CD4-positive, alpha-beta T cell treated with Interferon alpha-2 for 1 hour (primary cell): ENCODE measurements at places on chromosomes 2 and 18.

- DNase-seq: no peak
Measured at GRCh38 chr2:62200868-62201267, 5.0 kb downstream of the B3GNT2 start.

DNA sequence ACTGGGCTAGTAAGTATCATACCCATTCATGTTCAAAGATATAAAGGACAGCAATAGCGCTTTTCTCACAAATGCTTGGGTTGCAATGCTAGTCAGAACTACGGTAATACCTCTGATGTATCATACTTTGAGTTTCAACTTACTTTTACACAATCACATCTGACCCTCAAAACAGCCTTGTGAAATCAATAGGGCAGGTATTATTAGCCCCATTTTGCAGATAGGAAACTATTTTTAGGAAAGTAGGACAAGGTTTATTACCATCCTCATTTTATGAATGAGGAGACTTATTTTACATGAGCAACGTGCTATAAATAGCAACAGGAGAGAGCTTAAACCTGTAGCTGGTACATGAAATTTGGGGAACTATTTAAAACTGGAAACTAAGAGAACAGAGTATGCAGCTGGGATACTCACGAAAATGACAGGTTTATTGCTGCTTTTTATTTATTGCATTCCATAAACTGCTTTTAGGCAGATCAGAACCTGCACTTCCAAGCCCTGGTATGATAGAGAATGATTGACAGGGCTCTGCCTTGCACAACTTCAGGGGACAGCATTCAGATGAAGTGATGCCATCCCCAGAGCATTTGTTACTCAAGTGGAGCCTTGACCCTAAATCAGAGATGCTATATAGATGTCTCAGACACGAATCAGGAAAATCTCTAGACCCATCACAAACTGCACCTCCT lies 42.4 kb upstream of the PPM1B start:
- DNase-seq: no peak

- DNase-seq: no peak
Measured at GRCh38 chr2:72143441-72144273, 4.0 kb downstream of the CYP26B1 start.

GRCh38 chr2:154477319-154477718 lies 221.2 kb upstream of the KCNJ3 start:
- no peak for DNase-seq

DNA sequence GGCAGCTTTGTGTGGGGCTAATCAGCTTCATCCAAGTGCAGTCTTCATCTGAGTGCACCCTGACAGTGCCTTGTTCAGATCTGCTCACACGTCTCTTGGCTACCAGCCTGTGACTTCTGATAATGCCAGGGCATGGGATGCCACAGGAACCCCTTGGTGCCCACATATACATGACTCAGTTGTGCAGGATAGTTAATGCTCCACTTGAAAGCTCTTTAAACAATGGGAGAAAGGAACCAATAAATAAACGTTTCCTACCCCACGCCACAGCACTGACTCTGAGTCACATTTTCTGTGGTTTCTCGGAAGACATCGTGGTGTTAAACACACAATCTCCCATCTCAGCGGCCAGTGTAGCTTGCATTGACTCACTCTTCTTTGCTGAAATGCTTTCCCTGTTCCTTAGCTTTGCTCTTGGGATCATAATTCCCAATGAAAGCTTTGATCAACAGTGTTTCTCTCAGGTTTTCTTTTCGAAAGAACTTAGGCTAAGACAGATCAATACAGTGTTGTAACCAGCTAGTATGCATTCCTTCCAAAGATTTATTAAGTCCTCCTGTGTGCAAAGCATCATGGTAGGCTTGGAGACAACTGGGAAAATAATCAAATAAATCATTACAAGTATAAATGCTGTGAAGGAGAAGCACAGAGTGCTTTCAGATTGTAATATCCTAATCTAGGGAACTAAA lies 142.0 kb downstream of the COPS8 start:
- no peak for DNase-seq

DNA sequence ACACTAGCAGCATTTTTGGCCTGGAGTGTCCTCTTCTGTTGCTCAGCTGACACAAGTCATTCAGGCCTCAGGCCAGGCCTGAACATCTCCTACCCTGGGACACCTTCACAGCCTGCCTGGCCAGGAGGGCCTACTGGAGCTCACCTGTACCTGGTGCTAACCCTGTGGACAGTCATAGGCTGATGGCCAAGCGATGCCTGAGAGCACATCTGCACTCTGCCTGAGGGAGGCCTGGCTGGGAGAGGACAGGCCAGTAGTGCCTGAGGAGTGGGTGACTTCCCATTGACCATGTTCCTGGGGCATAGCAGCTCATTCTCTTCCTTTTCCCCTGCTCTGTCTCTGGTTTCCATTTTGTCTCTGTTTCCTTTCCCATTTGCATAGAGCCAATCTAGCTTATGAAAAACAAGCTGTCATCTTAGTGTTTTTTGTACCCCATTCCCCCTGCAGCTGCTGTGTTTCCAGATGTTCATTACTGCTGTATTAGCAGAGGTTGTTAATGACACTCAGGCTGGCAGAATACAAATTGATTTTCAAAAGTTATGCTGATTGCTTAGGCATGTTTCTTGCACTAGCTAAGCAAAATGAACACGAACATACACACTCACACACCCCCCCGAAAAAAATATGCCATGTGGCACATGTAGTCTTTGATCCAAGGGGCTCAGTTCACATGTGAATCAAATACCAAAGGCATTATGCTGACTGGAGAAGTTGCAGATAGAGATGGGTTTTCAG lies 149.7 kb upstream of the HS6ST1 start:
- DNase-seq: no peak

DNA sequence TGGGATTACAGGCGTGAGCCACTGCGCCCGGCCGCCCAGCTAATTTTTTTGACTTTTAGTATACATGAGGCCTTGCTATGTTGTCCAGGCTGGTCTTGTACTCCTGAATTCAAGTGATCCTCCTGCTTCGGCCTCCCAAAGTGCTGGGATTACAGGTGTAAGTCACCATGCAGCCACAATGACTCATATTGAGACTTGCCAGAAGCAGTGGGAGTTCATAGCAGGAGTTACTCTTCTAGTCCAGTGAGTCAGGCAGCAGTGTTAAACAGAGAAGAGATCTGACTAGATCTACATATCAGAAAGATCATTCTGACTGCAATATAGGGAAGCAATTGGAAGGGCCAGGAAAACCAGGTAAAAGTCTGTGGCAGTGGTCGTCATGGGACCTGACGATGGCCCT lies 1.5 kb upstream of the FLACC1 start:
- DNase-seq: no peak

GRCh38 chr2:191935247-191935646 lies 88.4 kb upstream of the CAVIN2 start:
- DNase-seq: no peak

- no peak for DNase-seq
Measured at GRCh38 chr2:47010176-47010575, 94.6 kb upstream of the MCFD2 start.

- DNase-seq: peak; percentile 51
Measured at GRCh38 chr2:11446733-11447248, 19.2 kb downstream of the E2F6 start.

DNA sequence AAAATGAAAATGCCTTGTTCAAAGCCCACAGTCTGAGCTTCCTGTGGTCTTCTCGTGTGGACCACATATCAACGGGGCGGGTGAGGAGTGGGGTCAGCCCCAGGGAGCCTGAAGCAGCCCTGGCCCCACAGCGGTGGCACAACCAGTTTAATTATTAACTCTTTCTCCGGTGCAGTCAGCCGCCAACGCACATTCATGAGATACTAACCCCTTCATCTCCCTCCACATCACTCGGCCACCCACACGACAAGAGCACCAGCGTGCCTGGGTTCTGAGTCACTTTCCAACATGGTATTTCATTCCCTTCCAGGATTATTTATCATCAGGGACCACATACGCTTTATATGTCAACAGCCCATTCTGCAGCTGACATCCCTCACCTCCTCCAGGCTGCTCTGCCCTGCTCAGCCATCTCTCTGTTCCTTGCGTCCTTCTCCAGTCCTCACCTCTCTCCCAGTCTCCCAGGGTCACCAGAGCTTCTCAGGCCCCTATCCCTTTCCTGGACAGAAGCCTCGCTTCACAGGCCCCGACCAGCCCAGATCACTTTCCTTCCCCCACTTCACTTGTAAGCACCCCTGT lies 48.0 kb upstream of the ID2 start:
- DNase-seq: no peak

- DNase-seq: no peak
Measured at GRCh38 chr2:10216677-10217488, 85.8 kb upstream of the HPCAL1 start.

DNA sequence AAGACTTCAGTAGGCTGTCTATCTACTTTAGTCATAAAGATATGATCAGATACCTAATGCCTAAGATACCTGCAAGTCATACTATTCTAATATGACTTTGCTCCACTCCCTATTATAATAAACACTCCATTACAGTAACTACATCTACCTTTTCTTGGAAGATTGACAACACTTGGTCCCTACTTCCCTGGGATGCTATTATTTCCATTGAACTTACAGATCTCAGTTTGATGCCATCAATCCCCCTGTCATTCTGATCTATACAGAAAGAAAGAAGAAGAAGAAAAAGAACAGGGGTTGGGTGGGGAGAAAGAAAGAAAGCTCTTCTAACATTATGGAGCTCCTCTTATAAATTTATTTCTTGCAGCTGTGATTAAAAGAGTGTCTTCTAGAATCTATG lies 889.1 kb upstream of the NRXN1 start:
- DNase-seq: no peak

DNA sequence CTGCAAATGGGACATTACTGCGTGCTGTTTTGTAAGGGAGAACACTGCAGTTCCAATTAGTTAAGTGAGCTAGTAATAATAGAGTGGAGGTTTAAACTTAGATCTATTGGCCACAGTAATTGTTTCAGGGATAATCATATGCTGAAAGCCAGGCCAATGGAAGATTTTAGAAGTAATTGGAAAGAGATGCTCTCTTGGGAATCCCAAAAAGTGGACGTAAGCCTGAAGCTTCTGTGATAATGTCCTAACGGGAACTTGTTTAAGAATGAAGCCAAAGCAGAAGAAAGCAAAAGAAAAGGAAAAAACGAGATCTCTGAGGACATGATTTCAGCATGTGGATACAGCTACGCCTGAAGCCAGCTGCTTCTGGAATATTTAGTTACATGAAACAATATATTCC lies 594.6 kb downstream of the SLC4A3 start:
- DNase-seq: no peak

DNA sequence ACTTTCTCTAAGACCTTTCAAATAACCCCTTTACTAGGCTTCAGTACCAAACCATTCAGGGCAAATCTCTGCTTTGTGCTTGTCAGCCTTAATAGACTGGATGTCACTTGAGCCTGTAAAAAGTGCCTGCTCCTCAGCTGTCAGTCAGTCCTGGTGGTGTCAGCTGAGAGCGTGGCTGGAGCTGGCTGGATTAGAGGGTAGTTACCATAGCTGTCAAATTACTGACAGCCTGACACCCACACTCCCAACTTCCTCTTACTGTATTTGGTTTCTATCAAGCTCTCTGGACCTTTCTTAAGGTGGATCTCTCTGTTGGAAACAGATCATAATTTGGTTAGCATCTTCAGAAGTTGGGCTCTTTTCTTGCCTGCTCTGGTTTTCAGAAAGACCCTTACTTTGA lies 371.4 kb upstream of the ATP5MC3 start:
- no peak for DNase-seq

DNA sequence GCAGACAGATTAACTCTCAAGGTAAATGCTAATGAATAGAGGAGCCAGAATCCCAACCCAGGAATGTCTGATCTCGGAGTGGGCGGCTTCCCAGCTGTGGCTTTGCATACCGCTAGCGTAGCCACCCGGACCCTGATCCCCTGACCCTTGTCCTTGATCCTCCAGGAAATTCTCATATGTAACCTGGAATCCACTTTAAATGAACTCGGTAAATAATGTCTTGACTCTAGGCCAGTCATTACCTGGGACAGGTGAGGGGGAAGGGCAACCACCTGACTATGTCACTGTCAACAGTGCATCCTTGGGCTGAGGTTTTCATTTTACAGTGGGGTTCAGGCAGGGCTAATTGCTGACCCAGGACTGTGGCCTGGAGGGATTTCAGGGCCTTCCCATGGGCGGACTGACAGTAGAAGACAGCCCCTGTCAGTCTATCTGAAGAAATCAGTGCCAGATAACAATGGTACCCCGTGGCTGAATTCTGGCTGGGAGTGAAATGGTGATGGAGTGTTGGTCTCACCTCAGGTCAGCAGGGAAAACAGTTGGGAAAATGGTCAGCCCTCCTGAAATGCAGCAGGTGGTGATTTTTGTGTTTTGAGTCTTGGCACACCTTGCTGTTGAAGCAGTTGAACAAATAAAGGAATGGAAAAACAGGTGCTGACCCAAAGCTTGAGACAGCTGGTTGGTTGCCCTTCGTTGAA lies 9.6 kb downstream of the ACKR3 start:
- no peak for DNase-seq

DNA sequence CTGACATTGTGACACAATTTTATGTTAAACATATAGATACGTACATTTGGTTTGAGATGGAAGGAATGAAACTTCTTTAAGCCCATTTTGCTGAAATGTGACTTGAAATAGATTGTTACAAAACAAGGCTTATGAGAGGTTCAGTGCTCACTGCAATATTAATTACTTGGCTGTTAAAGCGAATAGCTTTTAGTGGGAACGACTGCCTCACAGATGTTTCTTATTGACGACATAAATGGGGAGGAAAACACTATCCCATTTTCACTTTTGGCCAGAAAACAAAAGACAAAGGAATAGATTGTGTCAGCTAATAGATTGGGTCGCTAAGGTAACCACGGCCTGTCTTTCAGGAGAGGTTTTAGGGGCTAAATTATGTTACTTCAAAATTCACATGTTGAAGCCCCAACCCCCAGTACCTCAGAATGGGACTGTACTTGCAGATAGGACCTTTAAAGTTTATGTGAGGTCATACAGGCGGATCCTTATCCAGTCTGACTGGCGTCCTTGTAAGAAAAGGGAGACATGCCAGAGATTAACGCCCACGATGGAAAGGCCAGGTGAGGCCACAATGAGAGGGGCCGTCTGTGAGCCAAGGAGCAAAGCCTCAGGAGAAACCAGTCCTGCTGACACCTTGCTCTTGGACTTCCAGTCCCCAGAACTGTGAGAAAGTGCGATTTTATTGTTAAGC lies 10.8 kb downstream of the INPP1 start:
- no peak for DNase-seq

- no peak for DNase-seq
Measured at GRCh38 chr2:67313536-67313935, 83.6 kb upstream of the ETAA1 start.

GRCh38 chr2:3105814-3106569 lies 271.6 kb downstream of the EIPR1 start:
- no peak for DNase-seq

GRCh38 chr2:101501443-101501842 lies 26.5 kb upstream of the RFX8 start:
- DNase-seq: no peak
